ENCODE measurements at places on chromosomes 16 and 17.
A peak's percentile ranks its signal among the peaks of the same experiment; 100 is the strongest.

GRCh38 chr17:49365667-49366066 is 3.6 kb upstream of the ZNF652 start:
- peak; percentile 38 for DNase-seq

DNA sequence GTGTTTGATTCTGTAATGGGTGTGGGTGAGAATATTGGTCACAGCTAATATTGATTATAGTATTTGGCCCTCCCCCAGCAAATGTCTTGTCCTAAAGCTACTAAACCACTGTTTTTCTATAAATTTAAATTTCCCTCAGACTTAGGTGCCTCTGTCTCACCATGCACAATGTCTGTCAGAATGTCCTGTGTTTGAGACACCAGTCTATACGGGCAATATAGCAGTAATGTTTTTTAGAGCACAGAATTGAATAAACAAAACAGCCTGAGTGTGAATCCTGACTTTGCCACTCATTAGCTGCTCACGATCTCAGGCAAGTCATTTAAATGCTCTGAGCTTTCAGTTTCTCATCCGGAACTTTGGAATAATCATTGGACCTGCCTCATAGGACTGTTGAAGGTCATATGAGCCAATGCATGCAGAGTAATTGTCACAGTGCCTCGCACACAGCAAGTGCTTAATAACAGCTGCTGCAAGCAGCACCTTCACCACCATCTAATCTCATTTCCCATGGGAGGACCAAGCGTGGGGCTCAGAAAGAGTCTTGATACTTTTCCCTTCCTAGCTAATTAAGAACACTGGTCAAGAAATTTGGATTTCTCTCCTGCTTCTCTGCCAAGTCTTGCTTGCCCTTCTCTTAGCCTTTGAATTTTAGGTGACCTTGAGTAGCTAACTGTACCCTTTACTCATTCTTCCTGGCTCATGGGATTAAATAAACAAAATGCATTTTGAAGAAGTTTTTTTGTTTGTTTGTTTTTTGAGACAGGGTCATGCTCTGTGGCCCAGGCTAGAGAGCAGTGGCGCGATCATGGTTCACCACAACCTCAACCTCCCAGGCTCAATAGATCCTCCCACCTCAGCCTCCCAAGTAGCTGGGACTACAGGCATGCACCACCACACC is 9.8 kb downstream of the HLF start:
- no peak for DNase-seq

- DNase-seq, result no peak
These were observed 46.7 kb upstream of the PVALEF start for GRCh38 chr17:81118308-81119221.

- DNase-seq, result no peak
These were observed 357.4 kb downstream of the SEC14L1 start for GRCh38 chr17:77498091-77498741.

DNA sequence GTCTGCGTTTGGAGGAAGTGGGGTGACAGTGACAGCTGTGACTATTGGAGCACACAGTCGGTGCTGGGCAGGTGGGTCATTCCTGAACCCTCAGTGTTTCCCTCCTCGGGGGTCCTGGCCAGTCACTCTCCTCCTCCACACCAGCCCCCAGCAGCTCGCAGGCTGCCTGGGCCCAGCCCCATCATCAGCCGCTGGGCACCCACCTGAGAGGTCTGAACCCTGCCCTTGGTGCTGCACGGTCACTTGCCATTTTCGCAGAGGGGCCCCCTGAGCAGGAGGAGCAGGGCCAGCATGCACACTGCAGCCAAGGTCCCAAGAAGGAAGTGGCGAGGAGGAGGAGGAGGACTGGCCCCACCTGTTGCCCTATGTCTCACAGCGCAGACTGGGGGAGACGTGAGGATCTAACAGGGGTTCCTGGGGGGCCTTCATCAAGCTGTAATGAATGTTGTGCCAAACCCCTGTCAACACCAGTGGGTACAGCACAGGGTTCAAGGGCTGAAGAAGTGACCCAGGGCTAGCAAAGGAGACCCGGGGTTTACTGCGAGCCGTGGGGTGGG is 23.0 kb downstream of the JPH3 start:
- no peak for DNase-seq

DNA sequence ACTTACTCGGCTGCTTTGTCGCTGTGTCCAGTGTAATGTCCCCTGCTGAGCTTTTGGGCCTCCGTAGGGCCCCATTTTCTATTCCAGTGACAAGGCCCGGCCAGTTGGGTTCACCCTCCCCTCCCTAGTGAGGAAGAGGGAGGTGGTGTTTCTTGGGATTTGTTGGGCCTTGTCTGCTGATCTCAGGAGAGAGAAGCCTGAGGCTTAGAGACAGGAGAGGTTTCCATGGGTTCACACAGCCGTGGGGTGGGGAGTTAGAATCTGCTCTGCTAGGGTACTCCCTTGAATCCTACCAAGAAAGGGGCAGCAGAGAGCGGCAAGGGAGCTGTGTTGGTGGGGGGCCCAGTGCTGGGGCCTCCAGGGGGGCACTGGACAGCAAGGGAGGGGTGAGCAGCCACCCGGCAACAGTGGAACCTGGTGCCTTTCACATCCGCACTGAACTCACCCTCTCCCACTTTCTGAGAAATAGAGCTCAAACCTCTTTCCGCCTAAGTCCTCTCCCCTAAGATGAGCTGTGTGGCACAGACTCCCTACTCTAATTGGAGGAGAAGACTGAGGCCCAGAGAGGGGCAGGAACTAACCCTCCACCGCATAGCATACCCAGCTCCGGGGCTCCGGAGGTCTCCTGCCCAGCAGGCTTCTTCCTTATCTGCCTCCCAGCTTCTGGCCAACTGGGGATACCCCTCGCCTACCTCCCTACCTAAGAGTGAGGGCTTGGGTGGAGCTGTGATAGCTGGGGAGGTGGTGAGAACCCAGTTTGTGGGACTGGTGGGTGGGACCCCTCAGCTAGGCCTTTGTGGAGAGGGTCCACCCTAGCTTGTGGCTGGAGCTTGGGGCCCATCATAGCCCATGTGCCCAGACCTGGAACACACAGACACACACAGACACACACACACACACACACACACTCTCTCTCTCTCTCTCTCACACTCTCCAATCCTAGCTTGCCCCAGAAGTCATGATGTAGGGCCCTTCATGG is 6.8 kb downstream of the TBKBP1 start:
- DNase-seq, result no peak
